ENCODE measurements at places on chromosomes 12 and 14.

- DNase-seq = peak; percentile 63
Observed at GRCh38 chr12:28698553-28698952, 450.5 kb upstream of the FAR2 start.

DNA sequence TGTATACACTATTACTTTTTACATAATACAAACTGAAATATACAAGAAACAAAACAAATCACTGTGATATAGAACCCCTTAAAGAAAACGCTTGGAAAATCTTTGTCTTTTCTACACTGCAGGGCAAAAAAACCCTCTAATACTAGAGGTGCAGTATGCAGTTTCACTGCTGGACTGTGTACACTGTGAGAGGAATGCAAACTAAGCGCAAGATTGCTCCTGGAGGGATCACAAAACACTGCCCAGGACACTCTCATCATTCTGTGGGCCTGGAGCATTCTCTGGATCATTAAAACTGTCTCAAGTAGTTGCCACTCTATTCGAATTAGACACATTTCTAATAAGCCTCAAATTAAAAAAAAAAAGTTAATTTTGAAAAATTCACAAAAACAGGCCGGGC, 217.6 kb downstream of the MED13L start:
- DNase-seq = no peak

GRCh38 chr12:78585132-78585531, 279.4 kb upstream of the SYT1 start:
- peak; percentile 10 for DNase-seq

DNA sequence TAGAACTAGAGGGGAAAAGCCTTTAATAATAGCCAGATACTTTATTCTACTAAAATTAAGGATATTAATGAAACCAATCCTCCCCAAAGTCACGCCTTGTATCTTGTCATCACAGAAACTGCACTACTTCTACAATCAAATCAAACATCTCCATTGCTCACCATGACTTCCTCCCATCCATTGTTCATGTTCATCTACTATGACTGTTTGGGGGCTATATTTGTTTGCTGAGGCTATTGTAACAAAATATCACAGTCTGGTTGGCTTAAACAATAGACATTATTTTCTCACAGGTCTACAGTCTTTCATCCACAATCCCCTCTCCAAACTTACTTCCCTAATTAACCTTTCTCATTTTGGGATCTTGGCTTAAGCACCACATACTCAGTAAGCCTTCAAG, 193.6 kb upstream of the FSCB start:
- DNase-seq = no peak

GRCh38 chr12:124756760-124757159, 106.9 kb downstream of the SCARB1 start:
- no peak for DNase-seq

GRCh38 chr14:73462048-73462715, 3.8 kb upstream of the NUMB start:
- DNase-seq = peak; percentile 83

DNA sequence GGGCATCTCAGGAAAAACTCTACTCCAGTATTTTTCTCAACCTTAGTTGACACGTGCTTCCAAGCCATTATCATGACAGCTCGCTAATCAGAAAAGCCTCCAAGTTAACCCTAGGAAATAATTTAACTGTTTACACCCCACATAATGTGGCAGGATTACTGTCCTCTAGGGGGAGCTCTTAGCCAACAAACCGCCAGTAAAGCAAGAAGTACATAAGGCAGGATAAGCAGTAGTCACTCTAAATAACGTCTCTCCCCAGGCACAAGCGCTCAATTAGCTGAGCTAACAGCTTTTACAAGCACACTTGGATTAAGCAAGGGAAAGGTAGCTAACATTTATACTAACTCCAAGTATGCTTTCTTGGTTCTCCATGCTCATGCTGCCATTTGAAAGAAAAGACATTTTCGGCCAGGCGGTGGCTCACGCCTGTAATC, 22.8 kb downstream of the APOBEC1 start:
- DNase-seq = peak; percentile 73

DNA sequence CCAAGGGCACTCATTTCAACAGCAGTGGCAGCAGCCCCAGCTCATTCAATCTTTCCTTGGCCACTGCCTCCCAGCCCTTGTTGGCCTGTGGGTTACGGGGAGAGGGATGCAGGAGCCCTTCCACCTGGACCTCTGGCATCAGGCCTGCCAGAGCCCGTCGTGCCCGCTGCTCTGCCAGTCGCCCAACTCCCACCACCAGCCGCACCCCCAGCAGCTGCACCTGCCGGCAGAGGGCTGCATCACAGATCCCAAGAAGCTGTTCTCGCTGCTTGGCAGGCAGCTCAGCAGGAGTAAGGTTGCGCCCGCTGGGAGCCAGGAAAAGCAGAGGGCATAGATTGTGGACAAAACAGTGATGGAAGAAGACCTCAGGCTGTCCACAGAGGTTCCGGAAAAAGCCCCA, 6.7 kb downstream of the SMUG1 start:
- DNase-seq = no peak

- DNase-seq = no peak
Observed at GRCh38 chr14:50795142-50795541, 35.8 kb downstream of the NIN start.

- no peak for DNase-seq
Observed at GRCh38 chr14:52380294-52380693, 66.2 kb downstream of the PTGER2 start.

GRCh38 chr12:113359939-113360748, 1.8 kb downstream of the PLBD2 start:
- peak; percentile 41 for DNase-seq

GRCh38 chr12:109677279-109677691, 36.3 kb upstream of the FAM222A start:
- no peak for DNase-seq

DNA sequence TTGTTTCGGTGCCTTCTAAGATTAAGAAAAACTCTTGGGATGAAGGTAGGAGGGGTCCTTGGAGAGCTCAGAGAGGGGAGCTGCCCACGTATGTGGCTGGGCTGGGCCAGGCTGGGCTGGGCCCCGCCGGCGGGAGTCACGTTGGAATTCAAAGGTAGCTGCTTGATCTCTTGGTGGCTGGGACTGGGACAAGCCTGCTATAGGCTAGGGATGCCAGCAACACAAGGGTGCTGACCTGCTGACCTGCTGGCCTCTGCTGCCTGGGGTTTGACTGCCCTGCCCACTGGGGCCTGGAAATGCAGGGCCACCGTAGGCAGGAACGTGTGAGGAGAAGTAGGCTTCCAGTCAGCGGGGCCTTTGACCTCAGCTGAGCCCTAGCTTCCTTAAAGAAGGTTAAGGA, 52.8 kb upstream of the GTF2A1 start:
- DNase-seq = no peak

DNA sequence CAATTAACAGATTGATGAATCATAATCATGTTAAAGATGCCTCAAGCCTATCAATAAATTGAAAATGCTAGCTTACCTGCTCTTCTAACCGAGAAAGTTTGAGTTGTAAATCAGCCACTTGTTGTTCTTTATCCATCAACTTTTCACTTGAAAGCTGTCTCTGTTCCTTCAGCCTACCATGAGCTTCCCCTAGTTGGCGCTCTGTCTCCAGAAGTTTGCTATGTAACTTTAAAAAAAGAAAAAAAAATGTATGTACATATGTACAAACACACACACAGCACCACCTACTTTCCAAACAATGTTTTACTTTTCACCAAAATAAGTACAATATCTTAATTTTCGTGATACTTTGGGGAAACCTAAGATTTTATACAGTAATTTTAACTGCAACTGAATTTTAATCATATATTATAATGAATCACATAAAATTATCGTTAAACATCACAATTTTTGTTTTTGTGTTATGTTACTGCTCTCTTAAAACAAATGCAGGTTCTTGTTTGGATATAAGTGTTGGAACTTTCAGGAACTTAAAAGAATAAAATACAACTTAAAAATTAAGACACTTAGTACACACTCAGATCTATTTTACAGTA, 101.2 kb downstream of the EEA1 start:
- DNase-seq = peak; percentile 75

Data from OCI-M1 (cell line).